ENCODE measurements at places on chromosomes 7 and 10. TPM values are rescaled to one million over a fixed set of nuclear protein-coding genes. Genes with fewer than 3 reads are reported as not detected.

DNA sequence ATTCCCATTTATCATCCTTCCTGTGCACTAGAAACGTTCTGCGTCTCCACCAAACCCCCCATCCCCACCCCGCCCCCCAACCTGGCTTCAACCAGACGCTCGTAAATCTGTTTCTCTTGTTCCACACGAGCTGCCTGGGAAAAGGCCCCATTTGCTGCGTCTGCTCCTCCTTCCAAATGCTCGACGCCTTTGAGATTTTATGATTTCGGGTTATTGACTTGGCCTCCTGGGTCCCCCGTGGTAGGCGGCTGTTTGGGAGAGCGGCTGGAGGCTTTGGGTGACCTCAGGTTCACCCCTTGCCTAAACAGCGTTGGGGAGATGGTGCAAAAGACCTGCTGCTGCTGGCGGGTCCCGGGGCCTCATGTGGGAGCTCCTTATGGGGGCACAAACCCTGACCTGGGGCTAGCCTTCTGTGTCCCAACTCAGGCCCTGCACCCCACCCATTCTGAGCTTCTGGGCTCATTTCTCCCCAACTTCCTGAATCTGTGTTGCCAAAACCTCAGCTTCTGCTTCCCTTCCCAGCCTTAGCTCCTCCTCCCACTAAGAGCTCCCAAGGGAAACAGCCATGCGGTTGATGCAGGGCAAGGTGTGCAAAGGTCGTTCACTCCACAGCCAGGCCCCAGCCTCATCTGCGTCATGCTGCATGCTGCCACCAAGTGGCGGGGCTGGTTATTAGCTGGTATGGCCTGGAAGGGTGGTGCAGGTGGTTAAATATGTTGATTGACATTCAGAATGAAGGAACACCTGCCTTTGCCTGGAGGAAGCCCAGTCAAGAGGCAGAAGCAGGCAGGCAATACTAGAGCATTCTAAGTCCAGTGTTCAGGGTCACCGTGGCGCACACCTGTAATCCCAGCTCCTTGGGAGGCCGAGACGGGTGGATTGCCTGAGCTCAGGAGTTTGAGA is 49.1 kb upstream of the ELN start:
- DNase-seq = peak; percentile 72

GRCh38 chr7:87105401-87105800 is 45.9 kb upstream of the ELAPOR2 start:
- DNase-seq = no peak

- no peak for DNase-seq
Observed at GRCh38 chr7:55099821-55100543, 81.2 kb downstream of the EGFR start.

- DNase-seq = no peak
Observed at GRCh38 chr10:48300556-48300955, 5.9 kb upstream of the MAPK8 start.

- DNase-seq = no peak
Observed at GRCh38 chr7:2575046-2575732, 16.4 kb downstream of the IQCE start.

GRCh38 chr10:83012866-83013265 is 1126.4 kb upstream of the GHITM start:
- DNase-seq = no peak

DNA sequence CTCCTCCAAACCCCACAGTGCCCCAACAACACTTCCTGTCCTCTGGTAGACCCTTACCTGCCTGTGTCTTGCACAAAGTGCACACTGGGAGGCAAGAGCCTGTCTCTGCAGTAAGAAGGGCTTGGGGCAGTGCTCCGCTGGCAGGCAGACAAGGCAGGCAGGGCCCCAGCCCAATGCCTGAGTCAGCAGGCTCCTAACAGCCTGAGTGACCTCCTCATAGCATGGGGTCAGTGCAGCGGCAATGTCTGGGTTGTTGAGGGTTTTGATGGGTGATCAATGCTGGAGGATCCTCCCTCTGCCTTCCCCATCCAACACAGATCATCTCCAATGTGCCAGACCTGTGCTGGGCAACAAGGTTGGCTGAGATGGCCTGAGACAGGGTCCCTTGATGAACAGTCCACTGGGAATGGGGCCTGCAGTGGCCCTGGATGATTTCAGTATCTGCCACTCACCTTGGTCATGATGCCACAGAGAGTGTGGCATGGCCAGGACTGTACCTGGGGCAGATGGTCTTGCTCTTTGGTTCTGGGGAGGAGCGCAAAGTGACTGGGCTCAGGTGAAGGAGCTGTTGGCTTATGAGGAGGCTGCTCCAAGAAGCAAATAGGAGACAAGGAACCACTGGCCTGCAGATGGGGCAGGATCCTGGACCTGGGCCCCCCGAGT is 55.6 kb upstream of the CAMK2B start:
- no peak for DNase-seq

- no peak for DNase-seq
Observed at GRCh38 chr7:149257146-149257545, 4.8 kb upstream of the ZNF783 start.

GRCh38 chr10:60747817-60748469 is 30.3 kb upstream of the CDK1 start:
- DNase-seq = no peak

DNA sequence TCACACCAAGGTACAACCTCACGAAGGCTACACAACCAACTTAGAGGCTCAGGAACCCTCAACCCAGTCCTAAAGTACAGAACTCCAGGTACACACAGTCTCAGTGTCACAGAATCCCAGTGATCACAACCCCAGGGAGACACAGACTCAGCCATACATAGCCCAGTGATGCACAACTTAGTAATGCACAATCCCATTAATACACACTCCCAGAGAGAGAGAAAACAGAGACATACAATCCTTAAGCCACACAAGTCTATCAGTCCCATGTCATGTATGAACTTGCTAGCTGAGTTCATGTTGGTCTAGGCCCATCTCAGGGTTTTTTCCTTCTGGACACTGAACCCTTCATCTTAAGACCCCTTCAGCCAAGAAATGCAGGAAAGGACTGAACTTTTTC is 4.6 kb downstream of the KCNIP2 start:
- DNase-seq = no peak

DNA sequence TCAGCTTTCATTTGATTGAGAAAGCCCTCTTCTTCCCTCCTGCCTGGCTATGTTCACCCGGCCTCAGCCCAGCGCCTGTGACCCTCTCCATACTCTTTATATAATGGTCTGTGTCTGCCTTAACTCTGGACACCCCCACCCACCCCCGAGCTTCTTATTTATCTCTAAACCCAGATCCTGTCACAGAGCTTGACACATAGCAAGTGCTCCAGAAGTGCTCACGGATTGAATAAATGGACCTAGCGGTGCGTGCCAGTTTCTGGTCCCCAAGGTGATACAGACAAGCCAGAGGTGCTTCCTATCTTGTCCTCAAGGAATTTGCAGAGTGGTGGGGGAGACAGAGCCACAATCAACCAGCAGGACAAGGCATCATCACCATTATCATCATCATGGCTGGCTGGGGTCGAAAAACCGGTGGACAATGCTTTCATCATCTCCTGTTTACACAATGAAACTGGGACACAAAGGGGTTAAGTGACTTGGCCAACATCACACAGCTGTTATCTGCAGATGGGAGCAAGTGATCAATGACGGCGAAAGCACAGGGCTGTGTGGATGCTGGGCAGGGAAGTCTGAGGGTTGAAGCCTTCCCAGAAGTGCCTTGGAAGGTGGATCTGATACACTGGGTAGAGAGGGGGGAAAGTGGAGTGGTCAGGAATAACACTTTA is 2.2 kb upstream of the LOXL4 start:
- no peak for DNase-seq

- no peak for DNase-seq
Observed at GRCh38 chr7:131358636-131359035, 31.0 kb downstream of the MKLN1 start.

DNA sequence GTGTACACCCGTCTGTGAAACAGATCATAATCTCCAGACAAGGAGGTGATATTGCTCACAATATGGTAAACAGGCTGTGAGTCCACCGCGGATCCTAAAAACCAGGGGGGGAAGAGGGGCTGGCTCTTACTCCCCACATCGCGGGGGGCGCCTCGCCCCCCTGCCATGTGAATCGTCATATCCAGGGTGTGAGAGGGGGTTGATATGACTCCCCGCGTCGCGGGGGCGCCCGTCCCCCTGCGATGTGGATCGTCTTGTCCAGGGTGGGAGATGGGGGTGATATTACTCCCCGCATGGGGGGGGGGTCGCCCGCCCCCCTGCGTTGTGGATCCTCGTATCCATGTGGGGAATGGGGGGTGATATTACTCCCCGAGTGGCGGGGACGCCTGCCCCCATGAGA is 30.9 kb downstream of the OCM2 start:
- no peak for DNase-seq

DNA sequence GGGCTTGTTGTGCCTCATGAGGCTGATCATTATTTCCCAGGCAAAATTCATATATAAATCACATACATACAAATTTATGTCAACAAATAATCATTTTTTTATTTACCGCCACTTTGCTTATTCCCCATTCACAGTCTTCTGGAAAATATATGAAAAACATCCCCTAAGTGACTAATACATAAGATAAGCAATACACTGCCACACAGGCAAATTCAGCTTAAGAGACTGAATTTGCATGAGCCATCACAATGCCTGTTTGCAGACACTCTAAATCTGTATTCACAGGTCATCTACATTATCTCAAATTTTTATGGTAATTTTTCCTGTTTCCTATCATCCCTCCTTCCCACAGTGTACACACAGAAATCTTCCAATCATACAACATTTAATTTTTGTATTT is 13.2 kb downstream of the OSBPL3 start:
- no peak for DNase-seq

DNA sequence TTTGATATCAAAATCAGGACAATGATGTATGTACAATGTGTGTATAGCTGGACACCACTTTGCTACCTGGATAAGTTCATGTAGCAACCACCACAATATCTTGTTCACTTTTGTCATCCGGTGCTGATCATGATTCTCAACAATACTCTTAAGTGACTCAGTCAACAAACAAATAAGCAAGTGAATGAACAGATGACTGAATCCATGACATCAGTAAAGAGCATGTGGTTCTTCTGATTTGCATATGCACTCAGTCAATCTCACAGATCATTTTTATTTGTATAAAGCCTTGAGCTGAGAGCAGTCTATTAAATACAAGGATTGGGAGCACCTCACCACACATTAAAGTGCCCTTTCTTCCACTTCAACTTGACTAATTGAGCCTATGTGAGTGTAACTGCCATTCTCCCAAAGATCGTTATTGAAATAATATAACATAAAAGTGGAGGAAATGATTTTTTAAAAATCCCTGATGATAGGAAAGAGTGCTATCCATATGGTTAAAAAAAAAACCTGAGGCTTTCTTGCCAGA is 69.5 kb downstream of the NPSR1 start:
- no peak for DNase-seq

DNA sequence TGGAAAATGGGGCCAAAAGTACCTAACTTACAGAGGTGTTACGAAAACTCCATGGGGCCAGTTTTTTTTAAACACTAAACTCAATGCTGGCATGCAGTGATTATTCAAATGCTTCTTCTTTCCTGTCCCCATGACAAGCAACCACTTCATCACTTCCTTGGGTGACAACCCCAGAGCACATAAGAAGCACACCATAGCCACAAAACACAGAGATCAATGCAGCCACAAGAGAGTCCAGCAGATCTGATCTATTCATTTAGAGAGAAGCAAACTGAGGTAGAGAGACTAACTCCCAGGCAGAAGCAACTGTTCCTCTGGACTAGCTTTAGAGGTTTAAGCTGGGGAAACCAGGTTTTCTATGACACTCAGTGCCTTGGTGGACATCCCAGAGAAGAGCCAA is 180.0 kb downstream of the GRID1 start:
- DNase-seq = no peak

GRCh38 chr10:29131952-29132547 is 156.8 kb upstream of the LYZL1 start:
- no peak for DNase-seq

- no peak for DNase-seq
Observed at GRCh38 chr10:129136951-129137350, 330.1 kb upstream of the MGMT start.

DNA sequence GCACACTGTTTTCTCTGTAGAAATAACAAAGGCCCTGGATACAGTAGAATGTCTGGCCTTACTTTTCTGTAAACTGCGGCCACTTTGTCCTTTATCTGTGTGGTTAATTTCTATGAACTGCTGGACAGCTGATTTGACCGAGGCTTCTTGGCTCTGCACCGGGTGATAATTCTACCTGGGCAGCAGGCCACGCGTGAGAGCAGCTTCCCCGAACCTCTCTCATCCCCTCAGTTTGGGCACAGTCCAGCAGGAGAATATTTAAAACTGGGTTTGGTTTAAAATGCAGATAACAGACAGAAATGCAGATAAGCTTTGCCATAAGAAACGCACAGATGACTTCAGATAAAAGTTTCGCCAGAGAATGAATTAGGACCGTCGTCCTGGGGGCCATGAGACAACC is 81.0 kb downstream of the CELF2 start:
- no peak for DNase-seq

DNA sequence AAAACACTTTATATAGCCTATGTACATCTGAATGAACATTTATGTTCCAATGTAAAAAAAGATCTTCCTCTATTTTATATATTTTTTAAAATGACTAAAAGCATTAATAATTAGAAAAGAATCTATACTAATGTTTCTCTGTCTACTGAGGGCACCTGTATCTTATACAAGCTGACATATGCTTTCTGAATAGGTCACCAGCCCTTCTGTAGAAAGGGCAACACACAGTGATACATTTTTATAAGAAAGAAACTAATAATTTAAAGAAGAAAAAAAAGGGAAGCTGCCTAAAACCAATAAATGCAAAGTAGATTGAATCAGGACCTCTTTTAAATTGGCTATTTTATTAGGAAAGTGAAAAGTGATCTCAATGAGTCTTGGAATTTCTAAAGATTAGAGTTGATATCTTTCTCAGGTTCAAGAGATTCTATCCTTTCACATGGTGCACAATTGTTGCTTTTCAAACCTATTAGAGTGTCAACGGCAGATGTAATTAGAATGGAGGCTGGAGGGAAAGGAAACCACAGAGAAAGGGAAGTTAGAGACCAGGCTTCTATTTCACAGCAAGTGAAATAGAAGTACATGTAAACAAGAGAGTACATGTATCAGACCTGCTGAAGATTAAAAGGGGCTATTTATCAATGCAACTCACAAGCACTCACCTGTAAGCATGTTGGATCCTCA is 6.3 kb downstream of the MTPN start:
- DNase-seq = no peak

GRCh38 chr10:80000541-80000940 is 51.6 kb upstream of the SFTPD start:
- no peak for DNase-seq

GRCh38 chr7:75823198-75823910 is 9.7 kb upstream of the CCL24 start:
- DNase-seq = no peak

DNA sequence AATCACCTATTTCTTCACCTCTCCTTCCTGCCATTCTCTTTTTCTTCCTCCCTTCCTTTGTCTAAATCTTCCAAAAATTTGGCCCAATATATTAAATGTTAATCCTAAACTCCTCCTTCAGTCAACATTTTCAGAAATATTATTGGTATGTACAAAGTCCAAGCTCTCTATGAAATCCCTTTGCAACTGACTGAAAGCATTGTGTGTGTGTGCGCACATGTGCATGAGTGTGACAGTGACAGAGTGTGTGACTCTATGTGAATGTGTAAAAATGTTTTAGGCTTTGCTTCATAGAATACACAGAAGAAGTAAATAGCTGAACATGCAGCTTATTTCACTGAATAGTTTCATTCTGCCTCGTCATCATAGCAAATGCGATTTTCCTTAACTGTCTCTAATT is 7.0 kb downstream of the GPAM start:
- no peak for DNase-seq

TAS2R16 gene
- total RNA-seq = not detected

TDRD1 gene
- 0.31 TPM for total RNA-seq

ASCC1 gene
- 37.4 TPM for total RNA-seq

CDC14C gene
- 0.18 TPM for total RNA-seq

ARF5 gene
- total RNA-seq = 81.7 TPM

NPS gene
- not detected for total RNA-seq

GPNMB gene
- 145 TPM for total RNA-seq

All from sciatic nerve (tissue), 2 donors.